Spleen (tissue), 13 donors: ENCODE measurements at places on chromosomes 6 and 20. TPM values are rescaled to one million over a fixed set of nuclear protein-coding genes. Genes with fewer than 3 reads are reported as not detected.

CAP2 gene
- 2.3 TPM for polyA plus RNA-seq

MYCT1 gene
- 11.3 TPM for polyA plus RNA-seq

MICAL1 gene
- polyA plus RNA-seq: 107 TPM

ROS1 gene
- polyA plus RNA-seq: not detected

CRISP1 gene
- polyA plus RNA-seq: not detected

MUC21 gene
- 0.05 TPM for polyA plus RNA-seq

SAMD5 gene
- polyA plus RNA-seq: 0.54 TPM

HSP90AB1 gene
- polyA plus RNA-seq: 330 TPM

HTR1E gene
- not detected for polyA plus RNA-seq

ANGPT4 gene
- 0.03 TPM for polyA plus RNA-seq

LY6G6C gene
- polyA plus RNA-seq: not detected

VNN1 gene
- 2.3 TPM for polyA plus RNA-seq

RAB44 gene
- 0.06 TPM for polyA plus RNA-seq

RRP36 gene
- polyA plus RNA-seq: 32.0 TPM

FAM217A gene
- not detected for polyA plus RNA-seq

FGD2 gene
- polyA plus RNA-seq: 84.2 TPM

RIPPLY2 gene
- not detected for polyA plus RNA-seq

ZC3H12D gene
- 18.3 TPM for polyA plus RNA-seq

B3GAT2 gene
- polyA plus RNA-seq: 0.09 TPM

RCAN2 gene
- polyA plus RNA-seq: 4.4 TPM

CEP43 gene
- polyA plus RNA-seq: 9.0 TPM

ADA gene
- polyA plus RNA-seq: 24.1 TPM

RIN2 gene
- polyA plus RNA-seq: 4.8 TPM

KCNS1 gene
- 0.05 TPM for polyA plus RNA-seq

CDH4 gene
- polyA plus RNA-seq: 0.30 TPM

ACSS1 gene
- polyA plus RNA-seq: 20.3 TPM

TREML1 gene
- polyA plus RNA-seq: 3.6 TPM

BHLHE23 gene
- polyA plus RNA-seq: not detected

STMND1 gene
- not detected for polyA plus RNA-seq

APCDD1L gene
- polyA plus RNA-seq: 0.03 TPM

NPEPL1 gene
- polyA plus RNA-seq: 19.3 TPM

SLC22A2 gene
- polyA plus RNA-seq: not detected

LBP gene
- polyA plus RNA-seq: 0.11 TPM
